ENCODE measurements at places on chromosomes 7 and 10.

DNA sequence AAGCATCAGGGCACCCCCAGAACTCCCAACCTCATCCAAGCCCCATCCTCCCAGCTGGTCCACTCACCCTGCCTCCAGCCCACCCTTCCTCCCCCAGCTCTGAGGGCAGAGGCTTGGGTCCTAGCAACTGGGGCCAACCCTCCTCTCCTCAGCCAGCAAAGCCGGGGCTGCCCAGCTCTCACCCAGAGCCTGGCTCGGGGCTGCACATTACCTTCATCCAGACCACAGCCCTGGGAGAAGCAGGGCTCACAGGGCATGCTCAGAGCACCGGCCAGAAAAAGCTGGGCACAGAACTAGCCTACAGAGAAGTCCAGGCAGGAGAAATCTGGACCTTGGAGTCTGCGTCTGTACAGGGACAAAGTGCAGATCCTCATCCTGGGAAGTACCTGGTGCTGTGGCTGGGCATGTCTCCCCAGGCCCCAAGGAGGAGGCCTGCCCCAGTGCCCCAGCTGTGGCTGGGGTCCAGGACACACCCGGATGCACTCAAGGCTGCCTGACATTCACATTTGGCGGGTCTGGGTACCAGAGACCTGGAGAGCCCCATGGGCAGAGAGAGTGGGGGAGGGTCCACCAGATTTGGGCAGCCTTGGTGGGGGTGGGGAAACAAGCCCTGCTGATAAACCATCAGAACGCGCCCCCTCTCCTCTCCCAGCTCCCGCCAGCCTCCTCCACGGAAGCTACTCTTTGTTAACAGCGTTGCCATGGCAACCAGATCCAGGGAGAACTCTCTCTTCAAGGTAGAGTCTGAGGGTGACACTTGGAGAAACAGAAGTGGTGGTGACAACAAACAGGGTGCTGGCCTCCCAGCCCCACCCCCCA is 5.1 kb downstream of the RASGEF1A start:
- DNase-seq = no peak

DNA sequence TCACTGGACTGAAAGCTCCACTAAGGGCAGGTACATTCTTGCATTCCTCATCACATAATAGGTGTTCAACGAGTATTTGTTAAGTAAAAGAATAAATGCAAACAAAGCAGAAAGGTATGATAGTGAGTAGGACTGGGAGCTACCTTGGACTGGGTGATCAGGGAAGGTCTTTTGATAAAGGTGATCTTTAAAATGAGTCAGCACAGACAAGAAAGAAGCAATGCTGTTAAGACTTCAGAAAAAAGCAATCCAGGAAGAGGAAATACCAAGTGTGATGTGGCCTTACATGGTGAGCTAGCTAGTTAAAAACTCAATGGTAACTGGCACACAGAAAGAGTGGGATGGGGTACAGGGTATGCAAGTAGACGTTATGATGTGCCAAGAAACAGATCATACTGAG is 40.1 kb downstream of the TSPAN12 start:
- DNase-seq = no peak

DNA sequence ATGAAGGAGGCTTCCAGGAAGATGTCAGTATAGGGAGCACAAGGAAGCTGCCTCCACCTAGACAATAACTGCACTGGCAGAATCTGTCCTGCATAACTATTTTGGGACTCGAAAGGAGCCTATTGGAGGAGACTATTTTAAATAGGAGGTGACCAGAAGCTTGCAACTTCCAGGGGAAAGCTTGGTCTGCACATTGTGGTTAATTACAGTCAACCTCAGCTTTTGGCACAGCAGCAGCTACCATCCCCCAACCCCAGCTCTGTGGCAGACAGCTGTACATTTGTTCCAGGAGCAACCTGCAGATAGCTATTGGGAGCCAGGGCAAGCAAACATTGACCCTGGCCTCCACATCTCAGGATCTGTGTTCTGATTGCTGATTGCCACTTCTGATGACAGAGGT is 46.3 kb upstream of the NANOS1 start:
- peak; percentile 22 for DNase-seq

GRCh38 chr7:98283127-98283886 is 1.8 kb downstream of the BRI3 start:
- DNase-seq = no peak

- no peak for DNase-seq
Measured at GRCh38 chr7:120709972-120710320, 148.0 kb downstream of the TSPAN12 start.

- DNase-seq = no peak
Measured at GRCh38 chr7:9709216-9709615, 1264.5 kb upstream of the PHF14 start.

DNA sequence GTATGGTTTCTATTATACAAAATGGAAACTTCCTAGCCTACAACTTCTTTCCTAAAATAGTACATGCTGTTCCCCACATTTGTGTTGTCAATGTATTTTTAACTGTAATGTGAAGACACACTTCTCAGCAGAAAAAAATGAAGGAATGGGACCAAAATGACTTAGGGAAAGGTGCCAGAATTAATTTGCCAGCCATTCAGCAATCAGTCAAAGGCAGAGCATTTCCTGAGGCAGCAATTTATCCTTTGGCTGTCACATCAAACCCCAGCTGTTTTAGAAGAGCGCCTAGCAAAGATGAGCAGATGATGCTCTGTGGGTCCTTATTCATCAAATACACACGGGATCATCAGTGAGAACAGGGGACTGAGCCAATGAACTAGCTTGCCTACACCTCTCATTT is 592.5 kb downstream of the KCNMA1 start:
- no peak for DNase-seq

DNA sequence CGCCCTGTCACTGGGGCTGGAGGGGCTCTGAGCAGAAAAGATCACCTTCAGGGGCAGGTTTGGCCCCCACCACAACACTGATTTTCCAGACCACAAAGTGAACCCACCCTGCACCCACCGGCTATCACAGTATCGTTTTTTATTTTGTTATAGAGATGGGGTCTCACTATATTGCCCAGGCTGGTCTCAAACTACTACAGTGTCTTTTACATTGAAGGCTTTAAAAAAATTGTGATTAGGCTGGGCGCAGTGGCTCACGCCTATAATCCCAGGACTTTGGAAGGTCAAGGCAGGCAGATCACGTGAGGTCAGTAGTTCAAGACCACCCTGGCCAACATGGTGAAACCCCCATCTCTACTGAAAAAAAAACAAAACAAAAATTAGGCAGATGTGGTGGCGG is 125.1 kb downstream of the COL26A1 start:
- DNase-seq = no peak

- DNase-seq = no peak
Measured at GRCh38 chr7:112188257-112188656, 17.9 kb downstream of the DOCK4 start.

DNA sequence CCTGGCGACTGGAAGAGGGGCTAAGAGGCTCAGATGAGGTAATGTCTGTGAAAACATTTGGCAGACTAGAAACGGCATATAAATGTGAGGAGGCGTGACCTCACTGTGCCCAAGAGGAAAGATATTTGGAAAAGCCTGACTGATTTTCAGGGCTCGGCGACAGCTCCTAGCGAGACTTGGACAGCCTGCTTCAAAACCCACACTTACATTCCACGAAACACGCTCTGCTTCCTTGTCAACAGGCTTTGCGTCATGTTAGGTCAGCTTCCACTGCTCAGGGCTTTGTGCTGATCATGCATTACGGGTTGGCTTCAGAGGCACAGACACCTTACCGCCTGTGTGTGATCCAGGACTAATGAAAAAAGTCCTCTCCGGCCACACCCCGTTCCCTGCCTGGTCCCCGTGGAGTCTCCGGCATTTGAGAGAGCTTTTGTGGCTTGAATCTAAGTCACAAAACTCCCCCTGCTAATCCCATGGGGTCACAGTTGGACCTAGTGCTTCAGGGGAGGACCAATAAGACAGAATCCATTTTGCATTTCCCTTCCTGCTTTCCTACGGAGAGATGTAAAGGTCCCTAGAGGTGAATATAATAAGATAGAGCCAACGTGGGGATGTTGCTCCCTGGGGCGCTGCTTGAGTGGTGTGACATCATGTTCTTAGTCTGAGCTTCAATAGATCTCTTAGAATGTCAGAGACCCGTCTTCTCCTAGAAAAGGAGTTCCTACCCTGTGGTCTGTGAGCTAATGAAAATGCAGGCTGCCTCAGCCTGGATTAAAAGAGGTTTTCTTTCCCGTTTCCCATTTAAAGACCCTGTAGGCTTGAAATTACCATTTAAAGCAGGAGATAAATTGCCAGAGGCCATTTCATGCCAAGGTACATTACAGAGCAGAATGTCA is 25.5 kb downstream of the FGFBP3 start:
- no peak for DNase-seq

GRCh38 chr7:64509583-64509982 is 53.3 kb downstream of the ZNF680 start:
- no peak for DNase-seq

DNA sequence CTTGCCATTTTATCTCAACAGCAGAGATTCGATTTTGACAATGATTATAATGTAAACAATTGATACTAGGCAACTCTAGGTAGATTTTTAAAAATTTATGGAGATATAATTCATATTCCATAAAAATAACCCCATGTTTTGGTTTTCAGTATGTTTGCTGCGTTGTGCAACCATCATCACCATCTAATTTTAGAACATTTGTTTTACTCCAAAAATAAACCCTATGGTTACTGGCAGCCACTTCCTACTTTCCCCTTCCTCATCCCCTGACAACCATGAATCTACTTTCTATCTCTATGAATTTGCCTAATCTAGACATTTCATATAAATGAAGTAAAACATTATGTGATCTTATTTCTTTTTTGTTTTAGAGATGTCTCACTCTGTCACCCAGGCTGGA is 401.9 kb downstream of the THSD7A start:
- no peak for DNase-seq

DNA sequence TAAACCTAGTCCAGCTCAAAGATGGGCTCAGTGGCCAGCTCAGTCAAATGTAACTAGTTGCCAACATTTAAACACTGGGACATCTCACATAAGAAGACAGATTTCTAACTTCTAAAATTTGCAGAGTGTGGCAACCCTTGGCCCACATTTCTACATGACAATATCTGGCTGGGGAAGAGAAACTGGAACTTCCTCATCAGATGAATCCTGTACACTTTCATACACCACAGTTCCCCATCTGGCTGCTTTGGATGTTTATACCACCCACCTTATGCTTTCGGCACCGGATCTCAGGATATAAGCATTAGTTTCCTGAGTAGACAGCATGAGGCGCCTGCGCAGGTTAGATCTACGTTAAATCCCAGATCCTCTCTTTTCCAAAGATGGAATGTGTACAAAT is 199.3 kb downstream of the PRKG1 start:
- no peak for DNase-seq

DNA sequence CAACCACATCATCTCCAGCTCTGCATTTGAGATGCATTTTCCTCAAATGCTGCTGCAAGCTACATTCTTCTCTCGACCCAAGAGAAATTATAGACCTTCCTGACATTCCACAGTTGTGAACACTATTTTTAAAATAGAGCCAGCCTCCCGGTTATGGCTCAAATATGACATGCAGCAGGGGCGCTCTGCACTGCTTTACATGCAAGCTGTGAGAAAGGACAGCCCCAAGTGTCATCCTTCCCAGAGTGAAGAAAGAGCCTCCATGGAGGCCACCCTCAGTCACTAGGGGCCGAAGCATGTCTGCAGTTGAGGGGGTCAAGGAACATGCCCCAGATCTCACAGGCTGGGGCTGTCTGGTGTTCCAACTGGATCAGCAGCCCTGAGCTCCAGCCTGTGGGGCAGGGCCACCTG is 63.9 kb upstream of the CHST15 start:
- no peak for DNase-seq

- DNase-seq = no peak
Measured at GRCh38 chr10:14617852-14618251, 156.8 kb downstream of the FAM107B start.

GRCh38 chr10:62728479-62728878 is 76.0 kb upstream of the ADO start:
- no peak for DNase-seq

- DNase-seq = peak; percentile 31
Measured at GRCh38 chr7:30476459-30477145, 2.0 kb downstream of the NOD1 start.

- no peak for DNase-seq
Measured at GRCh38 chr10:123200531-123200930, 46.3 kb downstream of the BUB3 start.

DNA sequence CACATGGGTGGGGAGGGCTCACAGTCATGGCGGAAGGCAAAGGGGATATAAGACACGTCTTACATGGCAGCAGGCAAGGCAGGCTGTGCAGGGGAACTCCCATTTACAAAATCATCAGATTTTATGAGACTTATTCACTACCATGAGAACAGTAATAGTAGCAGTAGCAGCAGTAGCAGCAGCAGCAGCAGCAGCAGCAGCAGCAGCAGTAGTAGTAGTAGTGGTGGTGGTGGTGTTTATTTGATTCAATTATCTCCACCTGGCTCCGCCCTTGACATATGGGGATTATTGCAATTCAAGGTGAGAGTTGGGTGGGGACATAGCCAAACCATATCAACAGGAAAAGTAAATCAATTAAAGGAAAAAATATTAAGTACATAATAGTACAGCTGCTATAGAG is 184.7 kb downstream of the LRMDA start:
- no peak for DNase-seq

DNA sequence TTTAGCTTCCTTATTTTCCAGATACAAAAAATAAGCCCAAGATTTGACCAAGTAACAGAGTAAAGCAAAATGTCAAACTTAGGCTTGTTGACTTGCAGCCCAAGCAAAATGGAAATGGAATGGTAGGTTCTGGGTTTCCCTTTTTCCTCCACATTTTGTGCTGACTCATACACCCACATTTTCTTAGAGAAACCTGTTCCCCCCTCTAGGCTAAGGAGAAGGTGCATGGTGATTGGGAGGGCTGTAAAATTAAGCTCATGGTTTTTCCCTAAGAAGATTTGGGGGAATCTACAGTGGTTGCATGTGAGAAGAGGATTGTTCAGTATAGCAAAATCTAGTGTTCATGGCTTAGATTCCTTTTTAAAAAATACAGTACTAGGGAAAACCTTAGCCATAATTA is 127.4 kb downstream of the ARL4A start:
- no peak for DNase-seq

DNA sequence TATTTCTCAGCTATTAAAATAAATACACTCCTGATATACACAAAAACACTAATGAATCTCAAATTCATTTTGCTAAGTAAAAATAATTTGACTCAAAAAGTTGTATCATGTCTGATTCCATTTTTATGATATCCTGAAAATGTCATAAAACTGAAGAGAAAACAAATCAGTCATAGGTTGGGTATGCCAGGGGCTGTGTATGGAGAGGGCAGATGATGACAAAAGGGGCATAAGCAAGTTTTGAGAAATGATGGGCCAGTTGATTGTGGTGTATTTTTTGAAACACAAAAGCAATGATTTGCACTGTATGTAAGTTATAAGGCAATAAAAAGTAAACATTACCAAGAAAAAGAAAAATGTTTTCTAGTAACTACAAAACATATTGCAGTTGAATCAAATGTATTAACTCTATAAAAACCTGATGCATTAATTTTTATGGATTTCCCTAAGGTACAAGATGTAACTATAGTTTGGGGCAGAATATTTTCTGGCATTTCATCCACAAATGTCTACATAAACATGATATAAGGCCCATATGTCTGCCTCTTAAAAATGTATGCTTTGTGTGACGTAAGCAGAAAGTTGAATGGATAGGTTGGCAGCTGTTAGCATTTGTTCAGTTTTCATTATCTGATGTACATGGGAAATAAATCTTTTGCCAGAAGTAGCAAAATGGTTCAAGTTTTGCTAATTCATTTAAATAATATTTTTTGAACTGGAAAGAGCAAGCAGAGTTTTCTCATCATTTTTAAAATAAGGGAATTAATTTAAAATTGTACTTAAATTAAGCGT is 35.1 kb upstream of the ING3 start:
- no peak for DNase-seq

GRCh38 chr10:45375716-45376231 is 1.8 kb downstream of the ALOX5 start:
- no peak for DNase-seq

- DNase-seq = no peak
Measured at GRCh38 chr7:146002008-146002407, 114.6 kb upstream of the CNTNAP2 start.
